ENCODE measurements at places on chromosomes 6 and 20.

DNA sequence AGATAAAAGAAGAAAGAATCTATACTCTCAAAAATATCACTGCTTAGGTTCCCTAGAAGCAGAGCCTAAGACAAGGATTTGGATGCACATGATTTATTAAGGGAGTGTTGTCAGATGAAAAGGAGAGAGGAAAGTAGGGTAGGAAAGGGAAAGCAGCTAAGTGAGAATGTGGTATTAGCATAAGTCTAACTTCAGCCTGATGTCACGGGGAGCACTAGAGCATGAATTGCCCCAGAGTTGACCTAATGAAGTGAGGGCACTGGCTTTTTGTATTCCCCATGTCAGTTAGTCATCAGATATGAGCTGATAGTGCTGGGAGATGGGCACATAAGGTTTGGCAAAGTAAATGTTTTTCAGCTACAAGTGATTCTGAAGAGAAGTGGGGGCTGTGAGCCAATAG, 129.0 kb upstream of the THEMIS start:
- DNase-seq: no peak

GRCh38 chr20:34736106-34736735, 32.1 kb downstream of the TP53INP2 start:
- no peak for DNase-seq

GRCh38 chr20:22582964-22583772, 1.2 kb downstream of the FOXA2 start:
- no peak for DNase-seq

GRCh38 chr6:140912686-140913085, 1220.0 kb upstream of the GJE1 start:
- DNase-seq: no peak

- DNase-seq: no peak
These were observed 27.0 kb downstream of the ZNF292 start for GRCh38 chr6:87182321-87182720.

DNA sequence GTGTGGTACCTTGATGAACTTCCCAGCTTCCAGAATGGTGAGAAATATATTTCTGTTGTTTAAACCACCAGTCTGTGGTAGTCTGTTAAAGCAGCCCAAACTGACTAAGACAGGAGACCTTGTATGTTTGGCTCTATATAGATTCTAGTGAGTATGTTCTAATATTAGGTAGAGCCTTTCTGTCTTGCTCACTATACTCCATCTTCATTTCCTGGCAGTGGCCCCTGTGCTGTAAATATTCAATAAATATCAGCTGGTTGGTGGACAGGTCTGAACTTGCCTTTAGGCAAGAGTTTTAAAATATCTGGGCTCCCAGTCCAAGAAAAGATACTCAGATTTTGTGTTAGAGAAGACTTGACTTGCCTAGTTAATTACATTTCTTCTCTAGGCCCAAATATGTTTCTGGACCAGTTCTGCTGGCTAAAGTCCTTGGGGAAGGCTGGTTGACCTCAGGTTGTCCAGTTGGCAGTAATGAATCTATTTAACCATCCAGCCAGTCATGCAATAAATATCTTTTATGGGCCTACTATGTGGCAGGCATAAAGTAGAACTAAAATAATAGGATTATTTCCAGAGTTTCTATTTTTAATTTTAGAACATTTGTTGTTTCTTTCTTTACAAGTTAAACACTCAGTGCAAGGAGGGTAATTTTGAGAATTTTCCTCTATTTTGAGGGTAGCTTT, 22.3 kb downstream of the PPP1R14C start:
- no peak for DNase-seq

GRCh38 chr6:133820208-133820607, 68.7 kb upstream of the TCF21 start:
- no peak for DNase-seq

All from stimulated activated CD8-positive, alpha-beta memory T cell treated with anti-CD3 and anti-CD28 coated beads, Interleukin-4, amount 100 ng/mL, for 24 hours (primary cell).